ENCODE measurements at places on chromosomes 4 and X.

- no peak for DNase-seq
Measured at GRCh38 chrX:10042055-10042454, 74.9 kb downstream of the CLDN34 start.

GRCh38 chr4:151644622-151645021 is 116.2 kb downstream of the GATB start:
- no peak for DNase-seq

DNA sequence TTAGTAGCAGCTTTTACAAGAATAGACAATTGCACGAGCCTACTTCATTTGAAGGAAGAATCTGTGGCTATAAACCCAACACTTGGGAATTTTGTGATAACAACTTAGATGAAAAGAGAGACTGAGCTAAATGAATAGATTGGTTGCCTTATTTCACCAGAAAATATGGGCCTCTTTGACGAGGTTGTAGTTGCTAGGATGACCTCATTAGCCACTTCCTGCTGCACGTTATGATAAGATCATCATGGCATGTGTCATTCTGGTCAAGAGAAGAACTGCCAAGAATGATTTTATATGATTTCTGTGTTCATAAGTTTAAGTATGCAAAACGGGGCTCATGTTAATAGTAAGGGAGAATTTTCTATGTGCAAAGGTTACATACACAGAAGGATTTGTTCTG is 321.9 kb upstream of the GIMD1 start:
- DNase-seq, result no peak

GRCh38 chr4:174629265-174629664 is 107.0 kb upstream of the HPGD start:
- DNase-seq, result no peak

GRCh38 chr4:78566834-78567499 is 15.4 kb downstream of the ANXA3 start:
- no peak for DNase-seq
